BJ (cell line): ENCODE measurements at places on chromosomes 6 and 20. TPM values are rescaled to one million over a fixed set of nuclear protein-coding genes. Genes with fewer than 3 reads are reported as not detected.

DNA sequence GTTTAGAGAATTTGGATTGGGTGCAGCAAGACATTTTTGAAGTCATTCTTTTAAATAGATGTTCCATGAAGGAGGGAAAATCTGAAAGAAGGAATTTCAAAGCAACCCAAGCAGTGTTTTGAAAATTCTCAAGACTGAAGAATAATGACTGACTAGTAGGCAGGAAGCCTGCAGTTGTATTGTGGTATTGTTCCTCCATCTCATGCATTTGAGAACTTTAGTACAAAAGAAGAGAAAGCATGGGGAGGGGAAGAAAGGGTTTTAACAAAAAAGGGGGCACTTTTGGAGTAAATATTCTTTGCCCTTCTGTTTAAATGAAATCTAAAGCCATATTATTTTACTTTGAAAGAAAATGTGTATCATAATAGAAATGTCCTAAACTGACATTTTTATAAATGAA lies 6.6 kb downstream of the NCOA3 start:
- no peak for DNase-seq

Gene ELOVL4
- 0.40 and 0.69 TPM in 2 replicates for polyA plus RNA-seq

DNA sequence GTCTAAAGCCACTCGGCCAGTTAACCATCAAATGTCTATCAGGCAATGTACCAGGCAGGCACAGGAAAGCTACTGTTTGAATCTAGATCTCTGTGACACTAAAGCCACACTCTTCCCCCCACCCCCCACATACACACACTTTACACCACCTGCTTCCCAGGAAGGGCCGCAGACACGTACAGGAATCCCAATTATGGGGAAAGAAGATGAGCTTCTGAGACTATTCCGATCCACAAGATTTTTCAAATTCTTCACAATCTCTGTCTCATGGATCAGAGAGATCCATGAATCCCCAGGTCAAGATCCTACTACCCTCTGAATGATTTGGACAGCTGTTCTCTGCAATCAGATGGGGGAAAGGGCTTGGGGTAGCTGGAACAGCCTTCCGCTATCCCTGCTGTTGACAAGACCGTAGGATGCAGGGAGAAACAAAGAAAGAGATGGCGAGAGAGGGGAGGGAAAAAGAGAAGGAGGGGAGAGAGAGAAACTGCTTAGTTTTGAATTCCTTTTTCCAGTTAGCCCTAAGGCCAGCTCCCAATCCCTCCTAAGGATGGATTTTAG lies 25.4 kb upstream of the RIMS4 start:
- no peak for DNase-seq

GRCh38 chr6:24426729-24427446 lies 24.2 kb downstream of the MRS2 start:
- DNase-seq = no peak

Gene GPR63
- polyA plus RNA-seq = 0.38 and 0.61 TPM in 2 replicates

- DNase-seq = no peak
Observed at GRCh38 chr6:107862383-107862782, 38.3 kb upstream of the SCML4 start.

DNA sequence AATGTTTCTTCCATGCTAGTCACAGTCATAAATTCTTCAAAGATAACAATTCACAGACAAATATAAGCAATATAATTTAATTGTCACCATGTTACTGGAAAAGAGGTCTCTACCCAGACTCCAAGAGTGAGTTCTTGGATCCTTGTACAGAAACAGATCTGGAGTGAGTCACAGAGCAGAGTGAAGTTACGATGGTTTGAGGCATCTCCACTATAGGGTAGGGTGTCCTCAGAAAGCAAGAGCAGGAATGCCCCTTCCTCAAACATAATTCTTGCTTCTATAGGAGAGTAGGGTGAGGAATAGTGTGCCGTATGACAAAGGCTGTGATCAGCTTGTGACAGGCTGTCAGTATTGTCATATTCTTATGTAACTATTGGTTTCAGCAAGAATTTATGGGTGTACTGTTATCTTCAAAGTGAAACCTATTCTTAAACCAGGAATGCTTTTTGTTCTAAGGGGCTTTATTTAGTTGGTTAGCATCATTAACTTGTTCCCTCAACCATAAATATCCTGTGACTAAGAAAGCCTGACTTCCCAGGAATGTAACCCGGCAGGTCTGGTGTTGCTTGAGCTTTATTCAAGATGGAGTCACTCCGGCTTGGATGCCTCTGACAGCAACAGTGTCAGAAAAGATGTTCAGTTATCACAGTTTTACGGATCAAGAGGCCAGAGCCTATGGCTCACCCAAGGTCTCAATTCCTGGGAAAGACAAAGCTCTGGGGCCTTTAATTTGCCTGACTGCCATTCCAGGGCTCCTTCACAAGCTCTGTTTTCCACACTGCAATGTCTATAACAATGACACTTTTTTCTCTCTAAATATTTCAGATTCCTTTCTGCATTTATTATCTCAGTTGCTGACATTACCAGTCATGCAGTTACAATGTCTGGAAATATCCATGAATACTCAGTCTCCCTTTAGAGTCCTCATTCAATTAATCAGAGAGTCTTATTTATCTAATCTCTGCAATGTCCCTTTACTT lies 298.6 kb downstream of the C6orf118 start:
- DNase-seq = no peak
